Activated T-cell treated with anti-CD3 and anti-CD28 coated beads for 4 hours (primary cell): ENCODE measurements at places on chromosomes 4 and X.
A peak's percentile ranks its signal among the peaks of the same experiment; 100 is the strongest.

GRCh38 chrX:85084770-85085393, 81.2 kb downstream of the APOOL start:
- no peak for DNase-seq

- no peak for DNase-seq
Observed at GRCh38 chrX:37640142-37640541, 45.4 kb upstream of the XK start.

GRCh38 chr4:45663003-45663402, 460.9 kb downstream of the GABRG1 start:
- DNase-seq: no peak

DNA sequence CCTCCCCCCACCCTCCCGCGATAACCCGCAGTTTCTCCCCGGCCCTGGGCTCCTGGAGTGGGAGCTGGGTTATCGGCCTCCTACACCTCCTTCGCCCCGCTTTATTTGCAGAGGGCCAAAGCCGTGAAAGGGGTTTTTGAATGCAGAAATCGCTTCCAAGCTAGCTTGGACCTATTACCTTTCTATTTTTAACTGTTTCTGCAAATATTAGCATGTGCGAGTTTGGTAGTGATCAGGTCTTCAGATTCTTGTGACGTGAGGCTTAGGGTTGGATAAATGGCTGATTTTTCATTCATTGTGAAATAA, 1.3 kb downstream of the USP9X start:
- no peak for DNase-seq

GRCh38 chr4:3682236-3683076, 83.7 kb upstream of the ADRA2C start:
- no peak for DNase-seq

DNA sequence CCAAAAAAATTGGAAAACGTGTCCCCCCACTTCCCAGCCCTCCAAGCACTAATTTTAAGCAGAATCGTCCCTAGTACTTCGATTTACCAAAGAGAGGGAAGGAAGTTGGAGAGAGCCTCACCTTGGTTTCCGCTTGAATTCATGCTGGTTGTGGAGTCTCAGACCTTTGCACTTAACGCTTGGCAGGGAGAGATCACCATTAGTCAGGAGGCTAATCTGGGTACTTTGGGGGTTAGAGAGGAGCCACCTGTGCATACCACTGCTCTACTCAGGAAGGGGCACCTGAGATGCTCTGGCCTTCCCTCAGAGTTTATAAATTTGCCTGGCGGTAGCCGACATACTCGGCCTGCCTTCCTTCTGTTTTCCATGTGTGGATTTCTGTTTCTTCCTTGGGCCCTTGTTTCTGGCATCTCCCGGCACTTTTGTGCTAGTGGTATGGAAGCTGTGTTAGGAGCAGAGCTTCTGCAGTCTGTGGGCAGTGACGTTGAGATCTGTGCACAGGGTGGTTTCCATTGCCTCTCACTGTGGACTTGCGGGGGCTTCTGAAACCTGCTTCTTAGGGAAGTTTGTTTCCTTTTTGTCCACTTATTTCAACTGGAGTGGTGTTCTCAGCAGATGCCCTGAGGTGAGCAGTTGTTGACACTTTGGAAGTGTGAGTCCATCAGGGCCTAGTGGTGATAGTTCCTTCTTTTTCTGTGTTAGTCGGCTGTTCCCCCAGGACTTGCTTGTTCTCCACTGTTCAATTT, 104.2 kb downstream of the TMEM131L start:
- DNase-seq: no peak

DNA sequence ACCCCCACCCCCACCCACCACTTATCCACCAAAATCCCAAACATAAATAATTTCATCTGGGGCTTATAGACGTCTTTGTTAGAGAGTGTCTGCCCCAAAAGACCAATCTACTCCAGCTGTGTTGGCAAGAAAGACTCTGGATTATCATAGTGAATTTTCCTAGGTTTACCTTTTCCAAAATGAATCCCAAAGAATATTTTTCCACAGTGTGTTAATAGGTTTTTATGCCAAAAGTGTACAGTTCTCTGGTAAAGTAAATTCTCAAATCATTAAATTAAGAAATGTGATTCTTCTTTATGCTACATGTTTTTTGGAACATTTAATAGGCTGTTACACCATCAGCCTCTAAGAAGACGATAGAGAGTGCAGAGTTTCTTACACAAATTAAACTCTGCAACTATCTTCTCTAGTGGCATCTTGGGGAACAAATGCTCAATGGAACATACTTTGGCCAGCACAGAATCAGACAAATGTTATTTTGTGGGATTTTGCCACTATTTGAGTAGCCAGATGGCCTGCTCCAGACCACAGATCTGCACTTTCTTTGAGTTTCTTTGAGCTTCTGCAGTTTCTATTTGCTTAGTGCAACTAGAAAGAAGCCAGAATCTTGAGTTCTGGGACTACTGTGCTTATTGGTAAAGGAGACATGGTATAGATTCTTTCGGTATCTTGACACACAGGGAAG, 206.0 kb downstream of the KIT start:
- DNase-seq: no peak

DNA sequence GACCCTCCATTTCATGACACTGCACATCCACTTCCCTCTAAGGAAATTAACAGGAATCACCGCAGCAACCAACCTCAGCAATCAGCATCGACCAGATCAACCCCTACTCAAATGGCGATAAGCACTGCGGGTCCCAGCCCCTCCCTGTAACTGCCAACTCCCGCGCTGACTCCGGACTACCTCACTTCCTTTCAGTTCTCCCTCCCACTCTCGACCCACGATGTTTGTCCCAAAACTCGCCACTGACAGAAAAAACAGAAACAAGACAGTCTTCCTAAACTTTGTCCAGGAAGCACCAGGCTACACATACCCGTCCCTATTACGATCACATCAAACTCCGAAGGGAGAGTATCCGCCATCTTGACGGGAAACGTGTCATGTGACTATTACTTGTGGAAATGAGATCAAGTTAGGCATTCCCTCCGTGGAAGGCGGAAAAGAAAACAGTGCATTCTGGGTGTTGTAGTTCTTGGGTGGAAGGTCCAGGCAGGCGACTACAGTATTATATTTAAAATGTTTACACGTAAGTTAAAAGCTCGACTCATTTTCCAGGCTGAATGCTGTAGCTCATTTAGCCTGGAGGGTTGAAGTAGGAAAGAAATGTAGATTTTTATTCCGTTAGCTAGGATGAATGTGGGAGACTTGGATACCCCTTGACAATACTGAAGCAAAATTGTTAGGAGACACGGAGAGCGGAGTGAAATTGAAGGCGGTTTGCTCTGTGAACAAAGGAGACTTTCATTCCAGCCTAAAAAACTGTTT, at the start of gene CHM:
Gene CHM, minus strand, starts transcription at position 385 of the 762 bp plus-strand sequence. Its CDS starts 26 bp downstream, at position 359.
- peak; percentile 38 for DNase-seq

DNA sequence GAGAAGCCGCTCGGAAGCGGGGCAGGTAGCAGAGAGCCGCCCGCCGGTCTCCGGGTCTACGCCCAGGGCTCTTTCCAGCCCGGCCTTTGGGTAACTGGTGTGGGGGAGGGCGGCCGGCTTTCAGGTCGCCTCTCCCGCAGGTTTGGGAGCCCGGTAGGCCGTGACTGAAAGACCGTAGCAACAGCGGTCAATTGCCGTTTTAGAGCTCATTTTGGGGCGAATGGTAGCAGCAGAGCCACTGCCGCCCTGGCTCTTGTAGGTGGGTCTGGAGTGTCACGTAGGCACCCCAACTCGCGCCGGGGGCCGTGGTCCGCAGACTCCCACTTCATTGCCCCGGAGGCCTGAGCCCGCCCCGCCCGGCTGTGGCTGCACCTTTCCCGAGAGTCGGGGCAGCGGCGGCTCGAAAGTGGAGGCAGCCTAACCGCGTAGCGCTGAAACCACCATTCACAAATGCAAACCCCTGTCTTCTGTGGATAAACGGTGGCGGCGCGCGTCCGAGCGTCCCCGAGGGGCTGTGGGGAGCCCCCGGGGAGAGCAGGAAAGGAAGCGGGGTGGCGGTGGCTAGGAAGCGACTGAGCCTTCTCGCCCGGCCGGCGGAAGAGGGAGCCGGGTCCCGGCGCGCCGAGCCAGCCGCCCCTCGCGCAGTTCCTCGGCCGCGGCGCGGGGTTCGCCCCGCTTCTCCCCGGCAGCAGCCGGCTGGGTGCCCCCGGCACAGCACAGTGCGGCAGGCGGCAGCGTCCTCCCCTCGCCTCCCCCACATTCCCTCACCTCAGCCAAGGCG, 2185.1 kb upstream of the TENM3 start:
- DNase-seq: no peak

DNA sequence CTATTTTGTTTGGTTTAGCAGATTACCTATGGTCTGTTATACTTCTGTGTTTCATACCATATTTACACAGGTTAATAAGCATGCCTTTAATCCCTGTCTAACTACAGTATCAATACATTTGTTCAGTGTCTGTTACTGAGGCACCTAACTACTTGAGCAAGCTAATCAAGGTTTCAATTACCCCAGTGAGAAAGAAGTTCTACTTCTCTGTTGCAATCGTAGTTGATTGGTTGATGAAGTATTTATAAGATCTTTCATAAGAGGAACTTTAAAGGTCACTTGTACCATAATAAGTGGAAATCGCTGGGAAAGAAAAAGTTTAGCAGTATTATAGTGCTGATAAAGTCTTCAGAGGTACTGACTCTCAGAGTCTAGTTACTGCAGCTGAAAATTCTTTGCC, 490.6 kb downstream of the RPA4 start:
- DNase-seq: no peak

DNA sequence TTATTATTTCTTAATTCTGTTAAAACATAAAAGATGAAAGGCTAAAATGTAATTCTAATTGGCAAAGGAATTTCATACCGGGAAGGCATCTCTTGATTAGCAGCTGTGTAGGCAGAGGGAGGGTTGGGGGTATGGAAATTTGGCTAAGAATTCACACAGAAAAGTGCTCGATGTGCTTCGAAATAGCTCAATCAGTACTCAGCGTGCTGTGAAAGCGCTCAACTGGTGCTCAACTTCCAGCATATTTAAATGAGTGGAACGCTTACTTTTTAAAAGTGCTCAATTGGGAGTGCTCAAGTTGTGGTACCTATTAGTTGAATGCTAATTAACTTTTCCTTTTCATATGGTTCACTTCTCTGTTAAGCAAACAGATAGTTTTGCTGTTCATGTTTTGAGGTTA, 695.9 kb upstream of the ATOH1 start:
- no peak for DNase-seq

DNA sequence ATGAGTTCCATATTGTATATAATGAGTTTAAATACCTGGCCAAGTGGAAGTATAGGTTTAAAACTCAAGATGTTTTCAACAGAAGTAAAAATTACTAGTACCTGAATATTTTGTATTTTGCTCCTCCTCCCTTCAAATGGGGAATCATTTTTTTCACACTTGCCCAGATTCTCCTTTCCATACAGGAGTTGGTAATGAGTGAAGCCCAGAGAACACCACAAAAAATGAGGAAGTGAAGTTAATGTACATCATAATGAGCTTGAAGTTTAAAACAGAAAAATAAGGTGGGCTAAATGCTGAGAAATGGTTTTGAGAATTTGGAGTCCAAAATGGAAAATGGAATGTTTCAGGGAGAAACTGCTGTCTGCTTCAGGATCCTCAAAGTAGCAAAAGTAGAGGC, 364.8 kb upstream of the EMCN start:
- DNase-seq: no peak

GRCh38 chrX:154718616-154719015, 32.3 kb downstream of the GAB3 start:
- no peak for DNase-seq

DNA sequence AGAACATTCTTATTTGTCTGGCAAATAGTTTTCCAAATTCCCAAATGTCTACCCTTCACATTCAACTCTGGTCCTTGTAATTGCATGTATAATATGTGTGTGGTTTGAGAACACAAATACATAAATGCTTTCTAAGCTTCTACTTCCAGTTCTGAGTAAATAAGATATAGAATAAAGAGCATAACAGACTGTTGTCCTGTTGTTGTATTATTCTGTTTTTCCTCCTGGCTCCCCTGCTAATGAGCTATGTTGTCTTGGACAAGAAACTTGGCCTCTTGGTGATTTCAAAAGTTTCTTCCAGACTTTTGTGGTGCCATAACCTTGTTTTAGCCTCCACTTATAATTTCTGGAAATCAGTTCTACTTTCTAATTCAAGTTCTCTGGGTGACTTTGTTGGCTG, 75.3 kb upstream of the USP38 start:
- no peak for DNase-seq

GRCh38 chrX:3142259-3143042, 101.2 kb downstream of the ARSF start:
- no peak for DNase-seq

DNA sequence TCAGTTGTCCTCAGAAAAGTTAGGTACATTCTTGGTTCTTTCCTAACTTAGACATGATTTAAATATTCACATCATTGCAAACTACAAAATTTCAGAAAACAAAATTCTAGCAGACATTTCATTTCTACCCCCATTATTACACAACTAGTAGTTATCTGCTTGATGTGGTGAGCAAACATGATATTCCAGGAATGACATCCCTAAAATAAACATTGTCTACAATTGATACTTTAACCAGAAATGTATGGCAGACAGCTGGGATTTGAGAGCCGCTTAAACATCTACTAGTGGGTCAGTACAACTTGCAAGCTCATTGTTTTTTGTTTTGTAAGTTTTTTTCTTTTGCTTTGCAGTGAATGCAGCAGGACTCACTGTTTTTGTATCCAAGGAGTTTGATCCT, 32.1 kb upstream of the AMBN start:
- no peak for DNase-seq

GRCh38 chr4:107977966-107978705, 11.6 kb upstream of the HADH start:
- DNase-seq: no peak

- DNase-seq: no peak
Observed at GRCh38 chrX:109384699-109385098, 97.2 kb downstream of the GUCY2F start.

GRCh38 chr4:6259886-6260285, 9.8 kb upstream of the WFS1 start:
- no peak for DNase-seq

DNA sequence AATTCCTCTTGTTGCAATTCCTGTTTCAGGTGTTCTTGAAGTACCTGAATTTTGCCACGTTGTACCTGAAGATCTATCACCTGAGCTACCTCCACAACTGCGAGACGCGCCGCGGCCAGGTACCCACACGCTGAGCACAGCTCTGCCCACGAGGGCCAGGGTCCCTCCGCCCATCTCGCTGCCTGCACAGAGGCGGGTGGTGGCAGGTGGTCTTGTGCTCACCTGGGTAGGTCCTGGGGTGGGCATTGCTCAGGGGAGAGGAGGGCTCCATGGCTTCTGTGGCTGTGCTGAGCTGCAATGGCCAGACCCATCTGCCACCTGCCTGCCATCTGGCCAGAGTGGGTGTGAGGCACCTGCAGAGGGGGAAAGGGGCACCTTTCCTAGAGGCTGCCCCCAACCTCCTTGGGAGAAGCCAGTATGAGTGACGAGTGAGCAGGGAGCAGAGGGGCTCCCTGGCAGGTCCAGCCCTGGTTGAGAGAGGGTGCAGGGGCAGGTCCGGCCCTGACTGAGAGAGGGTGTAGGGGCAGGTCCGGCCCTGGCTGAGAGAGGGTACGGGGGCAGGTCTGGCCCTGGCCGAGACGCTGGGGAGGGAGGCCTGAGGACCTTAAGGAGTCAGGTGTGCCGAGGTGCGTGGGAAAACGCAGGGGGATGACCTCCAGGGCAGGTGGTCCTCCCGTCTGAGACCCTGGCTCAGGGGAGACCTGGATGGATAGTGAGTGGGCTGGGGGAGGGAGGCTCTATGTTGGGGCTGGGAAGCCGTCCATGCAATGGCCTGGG, 10.7 kb downstream of the PDE6B start:
- DNase-seq: no peak

- DNase-seq: no peak
Observed at GRCh38 chr4:128793859-128794672, 15.4 kb upstream of the JADE1 start.

GRCh38 chr4:39658756-39659155, 20.1 kb upstream of the SMIM14 start:
- DNase-seq: no peak
